NCI-H1092 treated with DMSO at 0.1 percent for 48 hours (cell line): ENCODE measurements at places on chromosomes 2 and 18.

DNA sequence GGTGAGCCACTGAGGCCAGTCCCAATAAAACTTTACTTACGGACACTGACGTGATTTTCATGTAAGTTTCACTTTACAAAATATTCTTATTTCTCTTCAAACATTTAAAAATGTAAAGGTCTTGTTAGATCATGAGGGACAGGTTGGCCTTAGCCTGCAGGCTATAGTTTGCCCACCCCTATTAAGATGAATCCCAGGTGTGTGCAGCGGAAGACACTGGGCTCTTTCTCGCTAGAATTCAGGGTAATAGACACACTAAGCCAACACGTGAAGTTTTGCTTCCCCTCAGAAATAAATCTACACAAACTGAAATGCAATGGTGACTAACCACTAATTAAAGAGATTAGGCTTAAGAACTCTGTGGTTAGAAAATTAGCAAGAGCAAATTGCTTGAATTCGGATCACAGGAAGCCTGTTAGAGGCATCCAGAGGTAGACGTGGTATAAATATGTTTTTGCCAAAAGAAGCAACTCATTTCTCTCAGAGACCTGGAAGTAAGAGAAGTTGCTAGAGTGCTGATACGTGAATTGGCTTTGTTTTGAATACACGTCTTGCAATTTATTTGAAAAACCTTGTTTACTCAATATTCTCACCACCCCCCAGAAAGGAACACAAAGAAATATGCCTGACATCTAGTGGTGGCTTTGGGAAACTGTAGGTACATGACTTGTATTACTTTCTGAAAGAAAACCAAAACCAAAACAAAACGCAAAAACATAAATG, 151.6 kb downstream of the DTNB start:
- peak; percentile 55 for DNase-seq

DNA sequence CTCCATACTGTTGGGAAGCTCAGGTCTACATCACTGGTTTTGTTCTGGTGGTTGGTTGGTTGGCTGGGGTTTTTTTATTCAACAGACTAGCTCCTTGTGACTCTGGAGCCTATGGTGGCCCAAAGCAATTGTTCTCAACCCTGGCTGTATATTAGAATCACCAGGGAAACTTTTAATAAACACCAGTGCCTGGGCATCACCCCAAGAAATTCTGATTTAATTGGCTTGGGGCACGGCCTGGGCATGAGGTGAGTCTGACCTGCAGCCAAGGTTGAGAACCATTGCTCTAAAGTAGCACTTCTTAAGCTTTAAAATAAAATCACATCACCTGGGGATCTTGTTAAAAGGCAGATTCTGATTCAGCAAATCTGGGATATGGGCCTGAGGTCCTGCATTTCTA, 184.1 kb downstream of the C1D start:
- no peak for DNase-seq

DNA sequence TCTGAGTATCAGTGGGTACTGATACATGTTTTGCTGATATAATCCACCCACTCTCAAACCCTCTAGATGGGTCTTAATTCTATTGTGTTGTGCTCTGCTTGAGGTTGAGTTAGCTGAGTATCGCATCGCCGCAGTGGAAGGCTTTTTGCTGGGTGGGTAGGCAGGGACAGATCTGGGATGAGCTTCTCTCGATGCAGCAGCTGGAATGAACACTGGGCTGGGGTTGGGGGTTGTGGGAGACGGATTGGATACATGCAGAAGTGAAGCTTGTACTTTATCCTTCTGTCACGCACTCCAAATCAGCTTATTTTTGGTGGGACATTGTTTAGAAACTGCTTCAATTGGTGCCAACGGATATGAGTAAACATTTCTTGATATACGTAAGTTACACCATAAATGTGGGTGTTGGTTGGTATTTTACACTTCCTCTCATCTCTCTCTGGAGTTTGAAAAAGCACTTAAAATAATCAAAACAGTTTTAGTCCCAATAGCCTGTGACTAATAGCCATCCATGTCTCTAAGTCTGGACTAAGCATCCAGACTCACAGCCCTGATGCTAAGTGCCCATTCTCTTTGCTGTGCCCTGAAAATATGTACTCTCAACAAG, 107.1 kb downstream of the POLE4 start:
- no peak for DNase-seq

GRCh38 chr2:37902991-37903390, 22.1 kb upstream of the RMDN2 start:
- DNase-seq = no peak
